HCEC 1CT (cell line): ENCODE measurements at places on chromosomes 12 and 14.

DNA sequence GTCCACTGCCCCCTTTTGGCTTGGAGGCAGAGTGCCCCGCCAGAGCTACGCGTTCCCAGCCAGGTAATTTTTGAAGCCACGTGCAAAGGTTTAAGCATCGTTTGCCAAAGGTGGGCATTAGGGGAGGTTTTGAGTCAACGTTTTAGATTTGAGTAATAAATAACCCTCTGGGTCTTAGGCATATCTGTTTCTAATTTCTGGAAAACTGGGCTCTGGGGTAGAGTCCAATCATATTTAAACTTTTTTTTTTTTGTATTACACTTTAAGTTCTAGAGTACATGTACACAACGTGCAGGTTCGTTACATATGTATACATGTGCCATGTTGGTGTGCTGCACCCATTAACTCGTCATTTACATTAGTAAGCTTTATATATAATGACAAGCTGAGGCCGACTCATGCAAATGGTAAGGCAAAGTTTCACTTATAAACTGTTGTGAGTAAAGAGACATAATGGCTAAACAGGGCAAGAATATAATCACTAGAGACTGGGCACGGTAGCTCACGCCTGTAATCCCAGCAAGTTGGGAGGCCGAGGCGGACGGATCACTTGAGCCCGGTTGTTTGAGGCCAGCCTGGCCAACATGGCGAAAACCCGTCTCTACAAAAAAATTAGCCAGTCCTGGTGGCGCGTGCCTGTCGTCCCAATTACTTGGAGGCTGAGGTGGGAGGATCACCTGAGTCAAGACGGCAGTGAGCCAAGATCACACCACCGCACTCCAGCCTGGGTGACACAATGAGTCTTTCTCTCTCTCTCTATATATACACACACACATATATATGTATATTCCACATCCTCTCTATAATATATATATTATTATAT lies 491 bp upstream of the NR2C1 start:
- no peak for DNase-seq

DNA sequence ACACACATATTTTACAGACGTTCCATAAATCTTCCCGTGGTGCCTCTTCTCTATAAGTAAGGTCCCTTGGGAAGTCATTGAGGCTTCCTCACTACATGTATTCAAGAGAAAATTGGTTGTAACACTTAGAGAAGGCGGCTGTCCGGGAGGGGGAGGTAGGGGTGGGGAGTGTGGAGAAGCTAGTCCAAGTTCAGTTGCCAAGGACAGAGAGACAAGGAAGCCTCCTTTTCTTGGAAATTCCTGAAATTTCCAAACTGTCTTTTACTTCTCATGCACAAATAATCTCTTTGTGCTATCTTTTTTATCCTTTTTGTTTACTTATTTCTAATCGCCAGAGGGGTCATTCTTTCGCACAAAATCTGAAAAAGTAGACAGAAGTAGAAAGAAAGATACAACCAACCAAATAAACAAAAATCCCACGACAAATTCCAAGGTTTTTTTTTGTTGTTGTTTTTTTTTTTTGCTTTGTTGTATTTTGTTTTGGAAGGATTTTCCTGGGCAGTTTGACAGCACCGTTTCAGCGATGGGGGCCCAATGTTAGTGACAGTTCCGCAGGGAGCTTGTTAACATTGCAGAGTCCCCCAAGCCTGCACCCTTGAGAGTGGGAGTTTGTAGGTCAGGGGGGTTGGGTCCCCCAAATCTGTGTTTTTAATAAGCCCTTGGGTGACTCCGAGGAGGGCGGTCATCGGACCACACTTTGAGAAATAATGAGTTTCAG lies 45.2 kb downstream of the MAP1LC3B2 start:
- DNase-seq: no peak

- no peak for DNase-seq
Measured at GRCh38 chr12:84874825-84875139, 37.8 kb downstream of the SLC6A15 start.

DNA sequence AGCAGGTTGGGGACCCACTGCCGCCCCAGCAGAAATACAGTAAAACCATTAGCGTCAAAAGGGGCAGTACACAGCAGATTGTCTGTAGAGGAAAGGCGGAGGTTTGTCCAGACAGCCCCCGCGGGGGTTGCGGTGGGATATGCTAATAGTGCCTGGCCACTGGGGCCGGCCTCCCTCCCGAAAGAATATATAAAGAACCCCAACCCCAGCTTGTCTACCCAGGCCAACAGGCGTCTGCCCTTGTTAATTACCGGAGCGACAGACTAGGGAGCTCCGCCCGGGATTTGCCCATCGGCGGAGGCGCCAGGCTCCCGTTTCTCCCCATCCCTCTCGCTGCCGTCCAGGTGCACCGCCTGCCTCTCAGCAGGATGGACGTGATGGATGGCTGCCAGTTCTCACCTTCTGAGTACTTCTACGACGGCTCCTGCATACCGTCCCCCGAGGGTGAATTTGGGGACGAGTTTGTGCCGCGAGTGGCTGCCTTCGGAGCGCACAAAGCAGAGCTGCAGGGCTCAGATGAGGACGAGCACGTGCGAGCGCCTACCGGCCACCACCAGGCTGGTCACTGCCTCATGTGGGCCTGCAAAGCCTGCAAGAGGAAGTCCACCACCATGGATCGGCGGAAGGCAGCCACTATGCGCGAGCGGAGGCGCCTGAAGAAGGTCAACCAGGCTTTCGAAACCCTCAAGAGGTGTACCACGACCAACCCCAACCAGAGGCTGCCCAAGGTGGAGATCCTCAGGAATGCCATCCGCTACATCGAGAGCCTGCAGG lies at the start of gene MYF5:
Gene MYF5 (plus strand): TSS at position 217 of the 774 bp plus-strand sequence. CDS start 152 bp downstream, at position 369.
- DNase-seq: no peak

- peak; percentile 23 for DNase-seq
Measured at GRCh38 chr12:45655186-45655585, 74.3 kb upstream of the ARID2 start.

- DNase-seq: no peak
Measured at GRCh38 chr12:89618113-89618862, 90.3 kb downstream of the ATP2B1 start.

GRCh38 chr12:87883806-87884205 lies 145.4 kb downstream of the C12orf50 start:
- DNase-seq: no peak

DNA sequence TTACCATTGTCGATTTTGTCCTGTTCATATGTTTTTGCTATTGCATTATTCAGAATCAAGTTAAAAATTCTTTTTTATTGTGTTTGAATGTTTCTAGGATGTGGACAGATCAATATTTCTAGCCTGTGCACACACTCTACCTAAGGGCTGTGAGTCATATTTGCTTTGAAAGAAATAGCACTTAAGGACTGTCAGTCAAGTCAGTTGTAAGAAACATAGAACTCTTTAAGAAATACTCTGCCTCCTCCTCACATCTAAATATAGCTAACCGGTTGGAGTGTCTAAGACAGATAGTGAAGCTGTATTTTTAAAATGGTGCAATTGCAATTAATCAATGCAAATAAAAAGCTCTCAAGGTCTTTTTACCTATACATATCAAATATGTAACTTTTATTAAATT lies 17.9 kb upstream of the MGST1 start:
- no peak for DNase-seq

DNA sequence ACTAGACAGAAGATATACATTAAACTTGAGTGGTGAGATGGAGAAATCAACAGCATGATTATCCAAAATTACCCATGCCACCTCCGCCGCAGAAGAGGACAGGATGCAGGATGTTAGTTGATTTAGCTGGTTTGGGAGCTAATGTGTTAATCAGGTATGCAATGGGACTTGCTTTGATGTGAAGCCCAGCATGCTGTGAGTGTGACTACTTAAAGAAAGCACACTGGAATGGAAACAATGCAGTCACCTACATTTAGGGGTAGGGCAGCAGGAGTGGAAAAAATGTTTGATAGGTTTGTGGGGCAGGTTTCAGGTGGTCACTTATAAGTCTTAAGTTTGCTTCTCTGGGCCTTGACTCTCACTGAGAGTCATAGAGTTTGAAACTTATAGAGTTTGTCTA lies 170.0 kb upstream of the DAAM1 start:
- no peak for DNase-seq

- peak; percentile 76 for DNase-seq
Measured at GRCh38 chr12:124545508-124546418, 21.6 kb downstream of the NCOR2 start.

- DNase-seq: no peak
Measured at GRCh38 chr14:72617391-72618031, 276.4 kb downstream of the DPF3 start.

DNA sequence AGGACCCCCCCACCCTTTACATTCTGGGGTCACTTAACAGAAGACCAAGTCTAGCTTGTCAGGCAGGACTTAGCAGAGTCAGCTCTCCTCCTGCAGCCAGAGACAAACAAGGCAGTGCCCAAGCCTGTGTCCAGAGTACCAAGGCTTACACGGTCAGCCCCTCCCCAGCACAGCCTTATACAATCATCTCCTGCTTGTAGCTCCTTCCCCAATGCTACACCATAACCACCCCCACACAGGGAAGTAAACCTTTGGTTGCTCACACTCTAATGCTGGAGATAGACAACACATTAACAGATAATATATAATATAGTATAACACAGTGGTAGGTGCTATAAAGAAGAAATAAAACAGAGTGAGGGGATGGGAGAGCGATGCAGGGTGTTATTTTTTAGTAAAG lies 175.4 kb upstream of the PWP1 start:
- no peak for DNase-seq

DNA sequence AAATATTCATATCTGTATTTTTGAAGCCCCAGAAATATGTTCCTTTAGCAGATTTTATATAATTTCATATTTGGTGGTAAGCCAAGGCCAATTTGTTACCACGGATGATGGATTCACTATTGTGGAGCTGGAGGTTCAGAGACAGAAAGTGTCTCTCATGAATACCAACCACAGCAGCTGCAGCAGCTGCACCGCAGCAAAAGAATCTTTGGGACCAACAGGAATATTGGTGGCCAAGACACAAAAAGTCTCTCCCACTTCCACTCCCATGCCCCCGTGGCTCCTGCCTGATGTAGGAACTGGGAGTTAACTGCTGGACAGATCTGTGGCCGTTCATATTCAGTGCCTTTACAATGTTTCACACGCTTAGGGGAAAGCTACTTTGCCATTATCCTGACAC lies 155.3 kb downstream of the ADAMTS20 start:
- no peak for DNase-seq

- no peak for DNase-seq
Measured at GRCh38 chr12:52239767-52240166, 6.7 kb downstream of the KRT7 start.
